Hematopoietic multipotent progenitor cell treated with erythropoietin and hydrocortisone succinate and interleukin-3 and kit ligand, for 17 days (in vitro differentiated cells): ENCODE measurements at places on chromosomes 7 and 10.
A peak's percentile ranks its signal among the peaks of the same experiment; 100 is the strongest.

GRCh38 chr10:24824124-24824523 is 100.4 kb upstream of the ARHGAP21 start:
- DNase-seq: no peak

- DNase-seq: no peak
Observed at GRCh38 chr10:78731675-78732074, 337.1 kb upstream of the ZMIZ1 start.

DNA sequence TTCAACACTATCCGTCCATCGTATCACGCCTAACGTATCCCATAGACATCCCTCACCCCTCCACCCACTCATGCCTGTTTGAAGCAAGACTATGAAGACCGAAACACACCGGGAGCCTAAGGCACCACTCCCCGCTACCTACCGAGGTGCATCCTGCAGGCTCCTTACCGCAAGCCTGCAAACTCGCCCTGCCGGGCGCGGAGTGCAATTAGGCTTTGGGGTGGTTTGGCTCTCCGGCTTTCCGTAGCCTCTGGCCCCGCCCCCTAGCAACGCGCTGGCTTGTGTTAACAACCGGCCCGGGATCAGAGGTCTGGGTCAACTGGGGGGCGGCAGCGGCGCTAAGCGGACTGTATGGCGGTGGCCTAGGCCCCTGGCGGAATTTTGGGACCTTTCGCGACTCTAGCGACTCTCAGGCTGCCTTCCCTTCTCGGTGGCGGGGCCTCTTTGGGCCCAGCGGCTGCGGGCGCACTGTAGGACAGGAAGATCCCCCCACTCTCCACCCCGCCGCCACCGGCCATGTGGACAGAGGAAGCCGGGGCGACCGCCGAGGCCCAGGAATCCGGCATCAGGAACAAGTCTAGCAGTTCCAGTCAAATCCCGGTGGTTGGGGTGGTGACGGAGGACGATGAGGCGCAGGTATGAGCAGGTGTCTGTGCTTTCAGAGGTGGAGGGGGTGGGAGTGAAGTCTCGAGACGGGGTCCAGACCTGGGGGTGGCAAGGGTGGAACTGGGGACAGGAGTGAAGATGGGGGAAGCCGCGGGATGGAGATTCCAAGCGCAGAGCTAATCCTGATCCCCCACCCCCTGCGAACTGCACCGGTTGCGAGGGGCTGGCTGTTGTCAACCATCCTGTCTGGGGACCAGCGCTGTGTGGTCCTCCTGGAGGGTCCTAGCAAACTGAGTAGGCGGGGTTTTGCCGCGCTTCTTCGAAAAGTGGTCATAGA is at the start of gene CFAP69:
Gene CFAP69 (plus strand): TSS at position 266 of the 943 bp plus-strand sequence. CDS start 251 bp downstream, at position 517.
- peak; percentile 37 for DNase-seq

GRCh38 chr7:96167424-96167823 is 154.5 kb downstream of the SLC25A13 start:
- DNase-seq: no peak
